ENCODE measurements at places on chromosomes 11 and 22.

DNA sequence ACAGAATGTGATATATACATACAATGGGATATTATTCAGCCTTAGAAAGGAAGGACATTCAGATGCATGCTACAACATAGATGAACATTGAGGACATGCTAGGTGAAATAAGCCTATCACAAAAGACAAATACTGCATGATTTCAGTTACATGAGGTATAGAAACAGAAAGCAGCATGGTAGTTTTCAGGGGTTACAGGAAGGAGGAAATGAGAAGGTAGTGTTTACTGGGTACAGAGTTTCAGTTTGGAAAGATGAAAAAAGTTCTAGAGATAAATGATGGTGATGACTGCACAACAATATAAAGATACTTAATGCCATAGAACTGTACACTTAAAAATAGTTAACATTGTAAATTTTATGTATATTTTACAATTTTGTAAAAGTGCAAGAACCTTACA is 266.7 kb upstream of the C11orf87 start:
- no peak for DNase-seq

DNA sequence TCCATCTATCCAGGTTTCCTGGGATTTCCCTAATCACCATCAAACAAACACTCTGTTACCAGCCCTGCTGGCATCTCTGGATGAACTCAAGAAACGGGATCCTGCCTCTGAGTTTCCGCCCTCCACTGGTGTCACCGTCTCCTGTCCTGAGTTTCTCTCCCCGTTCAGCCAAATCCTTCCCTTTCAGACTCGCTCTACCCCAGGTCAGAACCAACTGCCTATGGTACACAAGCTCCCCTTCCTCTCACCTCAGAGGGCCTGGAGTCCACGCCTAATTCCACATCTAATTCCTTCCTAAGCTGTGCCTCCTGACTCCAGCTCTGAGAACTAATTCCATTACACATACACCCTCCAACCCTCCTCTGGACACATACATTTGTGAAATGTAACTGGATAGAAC is 96.1 kb downstream of the SHANK2 start:
- DNase-seq, result peak; percentile 13

DNA sequence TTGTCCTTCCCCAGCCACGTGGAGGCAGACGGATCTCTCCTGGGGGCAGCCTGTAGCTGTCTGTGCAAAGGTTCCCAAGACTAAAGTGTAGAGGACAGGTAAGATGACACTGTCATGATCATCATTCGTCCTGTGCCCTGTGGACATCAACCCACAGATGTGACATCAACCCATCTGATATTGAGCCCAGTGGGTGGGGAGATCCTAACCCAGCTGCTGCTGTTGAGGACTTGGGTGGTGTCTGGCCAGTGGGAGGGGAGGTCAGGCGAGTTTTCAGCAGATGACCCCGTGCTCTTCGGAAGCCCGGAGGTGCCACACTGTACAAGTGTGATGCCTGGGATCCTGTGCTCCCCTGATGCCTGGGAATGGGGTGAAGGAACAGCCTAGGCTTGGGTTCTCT is 1.2 kb upstream of the GAL start:
- DNase-seq, result peak; percentile 24

DNA sequence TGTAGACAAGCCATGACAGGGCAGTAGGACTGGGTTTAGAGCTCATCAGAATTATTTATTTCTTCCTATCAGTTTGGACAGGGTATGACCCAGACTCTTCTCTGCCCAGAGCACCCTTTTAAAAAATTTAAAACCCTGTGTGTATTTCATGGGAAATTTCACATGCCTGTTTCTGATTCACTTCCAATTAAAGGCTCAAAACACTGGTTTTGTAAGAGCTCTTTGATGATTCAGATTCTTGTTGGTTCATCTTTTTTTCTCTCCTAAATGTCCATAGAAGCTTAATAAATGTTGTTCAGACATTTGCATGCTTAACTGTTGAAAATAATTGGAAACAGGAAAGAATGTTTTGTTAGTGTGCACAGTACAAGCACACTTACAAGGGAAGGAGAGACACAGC is 13.8 kb downstream of the FLI1 start:
- DNase-seq, result no peak

GRCh38 chr22:20799449-20799848 is 25.5 kb downstream of the SERPIND1 start:
- DNase-seq, result no peak

DNA sequence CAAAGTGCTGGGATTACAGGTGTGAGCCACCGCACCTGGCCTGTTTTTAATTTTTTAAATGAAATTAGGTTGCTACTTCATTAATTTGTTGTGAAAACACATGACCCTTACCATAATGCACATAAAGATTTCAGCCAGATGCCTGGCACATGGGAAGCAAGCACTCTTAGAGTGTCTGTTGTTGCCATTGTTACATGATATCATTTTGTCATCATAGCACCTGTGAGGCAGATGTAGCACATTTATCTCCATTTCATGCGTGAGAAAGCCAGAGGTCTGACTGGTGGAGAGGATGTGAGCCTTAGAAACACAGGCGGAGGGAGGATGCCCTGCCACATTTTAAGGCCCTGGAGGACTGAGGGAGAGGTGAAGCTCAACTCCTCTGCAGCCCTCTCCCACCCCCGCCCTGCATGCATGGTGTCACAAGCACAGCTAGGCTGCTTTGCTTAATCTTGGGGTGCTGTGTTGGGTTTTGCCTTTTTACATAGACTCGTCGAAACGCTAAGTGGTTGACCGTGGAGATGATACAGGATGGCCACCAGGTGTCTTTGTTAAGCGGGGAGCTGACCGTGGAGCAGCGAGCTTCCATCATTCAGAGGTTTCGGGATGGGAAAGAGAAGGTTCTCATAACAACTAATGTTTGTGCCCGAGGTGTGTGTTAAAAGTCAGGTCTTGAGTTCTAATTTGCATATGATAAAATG is 14.0 kb downstream of the DDX25 start:
- no peak for DNase-seq

DNA sequence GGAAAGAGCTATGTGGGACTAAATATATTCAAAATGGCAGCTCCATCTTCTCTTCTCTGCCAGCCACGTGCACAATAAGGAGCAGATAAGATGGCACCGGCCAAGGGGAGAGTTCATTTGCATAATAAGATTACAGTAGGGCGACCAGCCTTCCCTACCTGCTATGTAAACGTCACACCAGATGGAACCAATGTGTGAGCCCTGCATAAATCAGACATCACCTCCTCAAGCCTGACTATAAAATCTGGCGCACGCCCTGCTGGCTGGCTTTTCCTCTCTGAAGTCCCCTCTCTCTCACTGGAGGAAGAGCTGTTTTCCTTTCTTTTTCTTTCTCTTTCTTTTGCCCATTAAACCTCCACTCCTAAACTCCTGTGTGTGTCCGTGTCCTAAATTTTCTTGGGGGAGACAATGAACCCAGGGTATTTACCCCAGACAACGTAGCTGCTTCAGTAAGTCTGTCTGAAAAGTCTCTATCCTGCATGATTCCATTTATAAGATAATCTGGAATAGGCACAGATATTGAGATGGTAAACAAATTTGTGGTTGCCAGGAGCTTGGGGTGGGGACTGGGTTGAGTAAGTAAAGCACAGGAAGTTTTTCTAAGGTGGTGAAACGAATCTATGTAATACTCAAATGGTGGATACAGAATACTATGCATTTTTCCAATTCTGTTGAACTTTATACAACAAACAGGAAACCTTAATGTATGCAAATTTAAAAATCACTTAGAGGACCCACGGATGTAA is 670.0 kb upstream of the KIRREL3 start:
- DNase-seq, result no peak

- DNase-seq, result no peak
Measured at GRCh38 chr11:111303461-111303860, 5.1 kb downstream of the POU2AF3 start.

Data from activated effector memory CD4-positive, alpha-beta T cell treated with anti-CD3 and anti-CD28 coated beads, Interleukin-2, amount 50 U/mL, for 16 hours (primary cell).